Adrenal gland (tissue), 19 donors: ENCODE measurements at places on chromosomes 12 and 14.
A peak's percentile ranks its signal among the peaks of the same experiment; 100 is the strongest.

DNA sequence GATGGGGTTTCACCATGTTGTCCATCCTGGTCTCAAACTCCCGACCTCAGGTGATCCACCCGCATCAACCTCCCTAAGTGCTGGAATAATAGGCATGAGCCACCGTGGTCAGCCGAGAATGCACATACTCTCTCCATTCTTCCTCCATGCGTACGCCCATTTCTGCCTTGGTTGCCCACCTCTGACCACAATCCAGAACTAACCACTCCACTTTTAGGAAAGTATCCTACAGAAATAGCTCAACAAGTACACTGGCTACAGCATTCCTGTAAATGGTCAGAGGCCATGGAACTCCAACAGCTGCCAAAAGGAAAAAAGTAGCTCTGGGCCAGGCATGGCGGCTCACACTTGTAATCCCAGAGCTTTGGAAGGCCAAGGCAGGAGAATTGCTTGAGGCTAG lies 60.7 kb downstream of the IRF2BPL start:
- DNase-seq, result no peak

DNA sequence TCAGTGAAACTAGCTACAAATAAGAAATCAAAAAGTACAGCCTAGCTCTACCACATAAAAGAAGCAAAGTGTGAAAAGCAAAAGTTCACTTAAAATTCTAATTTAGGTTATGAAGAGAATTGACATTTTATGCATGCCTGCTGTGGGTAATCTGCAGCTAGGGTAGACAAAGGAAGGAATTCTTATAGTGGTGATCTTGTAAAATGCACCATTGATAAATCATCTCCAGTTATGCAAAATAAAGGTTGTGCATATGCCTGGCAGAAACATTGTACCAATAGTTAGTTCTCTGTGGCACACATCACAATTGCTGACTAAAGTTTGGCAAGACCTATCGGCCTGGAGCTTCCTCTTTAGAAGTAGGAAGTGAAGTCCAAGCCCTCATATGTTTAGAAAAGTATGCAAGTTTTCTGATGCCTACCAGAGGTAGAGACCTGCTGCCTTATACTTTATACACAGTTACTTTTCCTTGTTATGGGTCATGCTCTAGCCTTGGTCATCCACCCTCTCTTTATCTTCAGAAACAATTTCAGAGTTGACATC lies 78.3 kb downstream of the TSHR start:
- no peak for DNase-seq

- no peak for DNase-seq
Observed at GRCh38 chr12:90287585-90287984, 578.9 kb upstream of the ATP2B1 start.

- no peak for DNase-seq
Observed at GRCh38 chr14:67602076-67602475, 2.0 kb upstream of the PIGH start.

DNA sequence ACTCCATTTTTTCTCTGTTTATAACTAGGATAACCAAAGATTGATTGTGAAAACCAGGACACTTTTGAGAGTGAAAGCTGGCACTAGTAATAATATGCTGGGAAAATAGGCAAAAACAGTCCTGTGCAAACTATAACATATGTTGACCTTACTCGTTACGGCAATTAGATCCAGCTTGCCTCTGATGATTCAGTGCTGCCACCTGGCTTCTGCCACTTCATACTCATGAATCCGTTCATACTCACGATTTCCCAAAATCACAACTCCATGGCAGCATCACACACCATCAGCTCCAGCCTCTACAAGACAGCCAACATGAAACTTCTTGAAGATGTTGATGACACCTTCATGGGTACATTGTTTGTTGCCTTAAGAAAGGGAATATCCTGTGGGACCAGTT lies 49.1 kb upstream of the CAND1 start:
- DNase-seq, result peak; percentile 69

DNA sequence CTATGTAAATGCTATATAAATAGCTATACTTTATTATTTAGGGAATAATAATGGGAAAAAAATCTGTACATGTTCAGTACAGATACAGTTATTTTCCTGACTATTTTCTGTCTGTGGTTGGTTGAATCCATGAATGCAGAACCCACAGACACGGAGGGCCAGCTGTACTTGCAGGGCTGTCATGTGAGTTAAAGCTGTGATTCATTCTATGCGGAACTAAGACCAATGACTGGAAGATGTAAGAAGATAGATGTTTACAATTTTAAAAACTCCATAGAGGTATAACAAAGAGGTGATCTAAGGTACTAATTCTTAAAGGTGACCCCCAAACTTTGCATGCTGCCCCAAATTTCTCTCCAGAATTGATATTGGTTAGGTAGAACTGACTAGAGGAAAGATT lies 14.6 kb downstream of the PCNX4 start:
- peak; percentile 45 for DNase-seq

DNA sequence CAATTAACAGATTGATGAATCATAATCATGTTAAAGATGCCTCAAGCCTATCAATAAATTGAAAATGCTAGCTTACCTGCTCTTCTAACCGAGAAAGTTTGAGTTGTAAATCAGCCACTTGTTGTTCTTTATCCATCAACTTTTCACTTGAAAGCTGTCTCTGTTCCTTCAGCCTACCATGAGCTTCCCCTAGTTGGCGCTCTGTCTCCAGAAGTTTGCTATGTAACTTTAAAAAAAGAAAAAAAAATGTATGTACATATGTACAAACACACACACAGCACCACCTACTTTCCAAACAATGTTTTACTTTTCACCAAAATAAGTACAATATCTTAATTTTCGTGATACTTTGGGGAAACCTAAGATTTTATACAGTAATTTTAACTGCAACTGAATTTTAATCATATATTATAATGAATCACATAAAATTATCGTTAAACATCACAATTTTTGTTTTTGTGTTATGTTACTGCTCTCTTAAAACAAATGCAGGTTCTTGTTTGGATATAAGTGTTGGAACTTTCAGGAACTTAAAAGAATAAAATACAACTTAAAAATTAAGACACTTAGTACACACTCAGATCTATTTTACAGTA lies 101.2 kb downstream of the EEA1 start:
- DNase-seq, result no peak

- no peak for DNase-seq
Observed at GRCh38 chr12:109695416-109695815, 18.2 kb upstream of the FAM222A start.

- DNase-seq, result no peak
Observed at GRCh38 chr14:45048385-45048784, 35.5 kb upstream of the PRPF39 start.

DNA sequence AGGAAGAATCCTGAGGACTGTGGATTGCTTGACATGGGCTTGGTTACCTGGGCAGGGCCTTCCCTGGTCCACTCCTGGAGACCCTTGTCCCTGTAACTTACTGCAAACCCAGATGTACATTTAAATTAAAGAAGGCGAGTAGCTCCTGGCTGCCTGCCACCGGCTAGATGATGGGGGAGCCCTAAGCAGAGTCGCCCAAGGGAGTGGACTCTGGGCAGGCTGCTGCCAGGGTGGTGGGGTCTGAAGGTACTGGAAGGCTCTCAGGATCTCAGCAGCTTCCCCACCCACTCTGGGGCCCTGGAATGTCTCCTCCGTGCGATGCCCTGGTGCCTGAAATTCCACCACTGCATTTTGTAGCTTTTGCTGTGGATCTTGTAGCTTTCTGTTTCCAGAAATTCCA lies 74.7 kb downstream of the FBXL14 start:
- no peak for DNase-seq

GRCh38 chr14:70448633-70449340 lies 3.2 kb upstream of the ADAM21 start:
- DNase-seq, result peak; percentile 7

GRCh38 chr12:6724409-6724797 lies 557 bp downstream of the COPS7A start:
- DNase-seq, result no peak

- DNase-seq, result peak; percentile 74
Observed at GRCh38 chr14:54106661-54107377, 150.2 kb upstream of the BMP4 start.

DNA sequence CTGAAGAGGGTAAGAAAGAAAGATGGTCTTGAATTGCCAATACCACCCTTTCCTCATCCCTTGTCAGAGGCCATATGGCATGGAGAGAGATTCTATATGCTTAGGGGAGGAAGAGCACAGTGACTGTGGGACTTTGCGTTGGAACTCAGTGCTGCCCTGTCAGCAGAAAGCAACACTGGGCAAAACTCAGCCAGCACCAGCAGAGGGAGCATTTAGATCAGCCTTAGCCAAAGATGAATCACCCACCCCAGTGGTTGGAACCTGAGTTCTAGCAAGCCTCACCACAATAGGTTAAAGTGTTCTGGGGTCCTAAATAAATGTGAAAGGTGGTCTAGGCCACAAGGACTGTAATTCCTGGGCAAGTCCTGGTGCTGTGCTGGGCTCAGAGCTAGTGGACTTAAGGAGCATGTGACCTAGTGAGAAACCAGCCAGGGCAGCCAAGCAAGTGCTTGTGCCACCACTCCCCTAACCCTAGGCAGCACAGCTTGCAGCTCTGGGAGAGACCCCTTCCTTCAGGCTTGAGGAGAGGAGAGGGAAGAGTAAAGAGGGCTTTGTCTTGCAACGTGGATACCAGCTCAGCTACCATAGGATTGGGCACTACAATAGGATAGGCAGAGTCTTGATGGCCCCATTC lies 11.4 kb upstream of the BCAT1 start:
- peak; percentile 31 for DNase-seq

- DNase-seq, result peak; percentile 80
Observed at GRCh38 chr12:48618541-48618940, 48.7 kb upstream of the LALBA start.

GRCh38 chr14:96051642-96052540 lies 12.7 kb downstream of the C14orf132 start:
- DNase-seq, result no peak

- no peak for DNase-seq
Observed at GRCh38 chr12:89576572-89577220, 50.8 kb upstream of the POC1B start.

- DNase-seq, result no peak
Observed at GRCh38 chr12:123251403-123252076, 18.3 kb downstream of the MTRFR start.

- DNase-seq, result no peak
Observed at GRCh38 chr12:120397824-120398540, 29.0 kb upstream of the MSI1 start.

DNA sequence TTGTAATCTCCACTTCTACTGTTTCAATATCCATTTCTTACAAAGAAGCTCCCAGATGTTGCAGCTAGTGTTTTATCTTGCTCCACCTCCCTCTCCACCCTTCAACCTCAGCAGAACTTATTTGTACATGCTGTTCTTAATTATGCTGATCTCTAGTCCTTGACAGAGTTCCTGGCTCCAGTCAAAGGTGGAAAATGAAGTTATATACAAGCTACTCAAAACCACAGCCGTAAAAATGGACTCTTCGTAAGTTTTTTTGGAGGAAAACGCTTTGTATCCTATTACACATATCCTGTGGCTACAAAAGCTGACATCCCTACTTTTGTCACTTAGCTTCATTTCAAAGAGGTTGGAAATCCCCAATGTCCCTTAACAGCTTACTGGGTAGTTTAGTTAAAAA lies 1.3 kb downstream of the CLEC1A start:
- no peak for DNase-seq
